ENCODE measurements at places on chromosomes 1 and 21.

- no peak for DNase-seq
Observed at GRCh38 chr1:208298593-208299269, 54.5 kb upstream of the PLXNA2 start.

GRCh38 chr1:81605023-81605422 is 195.7 kb upstream of the ADGRL2 start:
- DNase-seq: no peak

DNA sequence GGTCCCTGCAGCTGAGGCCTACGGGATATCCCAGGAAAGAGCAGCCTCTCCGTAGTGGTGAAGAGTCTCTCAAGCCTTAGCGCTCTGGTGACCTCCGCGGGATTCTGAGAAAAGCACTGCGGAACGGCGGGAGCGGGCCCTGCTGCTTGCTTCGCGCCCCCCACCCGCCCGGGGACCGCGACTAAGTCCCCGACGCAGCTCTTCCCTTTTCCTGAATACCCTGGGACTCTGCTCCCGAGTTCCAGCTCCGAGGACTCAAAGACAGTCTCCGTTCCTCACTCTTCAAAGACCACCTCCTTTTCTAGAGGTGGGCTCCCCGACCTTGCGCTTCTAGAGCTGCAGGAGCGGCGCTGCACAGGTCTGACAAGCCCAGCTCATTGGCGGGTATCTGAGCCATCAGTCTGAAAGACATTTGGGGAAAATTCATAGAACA is 3.6 kb upstream of the PRRX1 start:
- DNase-seq: no peak

DNA sequence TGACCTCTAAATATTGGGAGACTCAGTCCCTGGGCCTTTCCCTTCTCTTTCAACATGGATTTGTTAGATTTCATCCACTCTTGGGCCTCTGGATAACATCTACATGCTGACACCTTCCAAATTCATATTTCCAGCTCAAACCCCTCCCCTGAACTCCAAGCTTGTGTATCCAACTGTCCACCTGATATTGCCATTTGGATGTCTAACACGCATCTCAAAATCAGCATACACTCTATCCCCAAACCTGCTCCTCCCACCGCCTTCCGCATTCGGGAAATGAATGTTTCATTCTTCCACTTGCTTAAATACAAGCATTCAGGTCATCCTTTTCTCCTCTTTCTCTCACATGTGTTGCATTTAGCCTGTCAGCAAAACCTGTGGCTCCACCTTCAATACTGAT is 17.5 kb upstream of the KAZN start:
- DNase-seq: no peak

DNA sequence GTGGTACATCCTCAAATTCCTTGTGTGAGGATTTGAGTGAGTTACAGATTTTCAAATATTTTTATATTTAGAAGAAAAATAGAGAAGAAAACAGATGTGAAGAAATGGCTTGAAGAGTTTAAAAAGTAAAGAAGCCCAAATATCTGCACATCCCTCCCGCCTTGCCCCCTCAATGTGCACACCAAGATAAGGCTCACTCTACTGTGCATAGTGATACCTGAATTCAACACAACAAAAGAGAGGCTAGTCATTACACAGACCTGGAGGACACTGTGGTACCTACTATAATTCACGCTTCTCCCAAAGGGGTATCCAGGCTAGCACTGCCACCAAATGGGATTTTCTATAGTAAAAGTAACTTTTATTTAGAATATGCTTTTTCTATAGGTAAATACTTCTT is 44.0 kb upstream of the SYT2 start:
- no peak for DNase-seq

- no peak for DNase-seq
Observed at GRCh38 chr21:15752763-15753407, 23.1 kb downstream of the USP25 start.

DNA sequence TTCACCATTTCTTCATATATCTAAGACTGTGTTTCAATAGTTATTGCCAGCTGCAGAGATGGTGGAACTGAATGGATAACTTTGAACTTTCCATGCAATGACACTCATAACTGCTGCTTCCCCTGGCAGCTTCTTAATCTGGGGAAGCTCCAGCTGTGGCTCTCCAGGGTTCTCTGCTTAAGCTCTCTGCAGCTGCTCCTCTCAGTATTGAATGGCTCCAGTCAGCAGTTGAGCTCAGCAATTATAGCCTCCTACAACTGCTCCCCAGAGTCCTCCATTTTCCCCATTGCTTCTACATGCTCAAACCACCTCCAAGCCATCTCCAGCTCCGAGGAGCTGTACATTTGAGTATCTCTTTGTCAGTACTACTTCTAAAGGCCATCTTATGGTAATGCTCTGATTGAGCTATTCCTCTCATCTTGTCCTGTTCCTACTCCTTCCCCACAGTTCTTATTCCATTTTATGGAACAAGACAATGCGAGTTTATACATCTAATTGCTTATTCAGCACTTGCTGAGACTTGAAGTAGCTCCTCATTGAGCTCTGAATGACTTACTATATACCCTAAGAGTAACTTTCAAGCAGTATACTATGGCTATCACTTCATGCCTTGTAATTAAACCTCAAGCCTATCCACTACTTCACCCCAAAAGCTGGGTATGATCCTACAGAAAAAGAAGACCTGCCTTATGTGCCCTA is 362.4 kb downstream of the NEGR1 start:
- no peak for DNase-seq

DNA sequence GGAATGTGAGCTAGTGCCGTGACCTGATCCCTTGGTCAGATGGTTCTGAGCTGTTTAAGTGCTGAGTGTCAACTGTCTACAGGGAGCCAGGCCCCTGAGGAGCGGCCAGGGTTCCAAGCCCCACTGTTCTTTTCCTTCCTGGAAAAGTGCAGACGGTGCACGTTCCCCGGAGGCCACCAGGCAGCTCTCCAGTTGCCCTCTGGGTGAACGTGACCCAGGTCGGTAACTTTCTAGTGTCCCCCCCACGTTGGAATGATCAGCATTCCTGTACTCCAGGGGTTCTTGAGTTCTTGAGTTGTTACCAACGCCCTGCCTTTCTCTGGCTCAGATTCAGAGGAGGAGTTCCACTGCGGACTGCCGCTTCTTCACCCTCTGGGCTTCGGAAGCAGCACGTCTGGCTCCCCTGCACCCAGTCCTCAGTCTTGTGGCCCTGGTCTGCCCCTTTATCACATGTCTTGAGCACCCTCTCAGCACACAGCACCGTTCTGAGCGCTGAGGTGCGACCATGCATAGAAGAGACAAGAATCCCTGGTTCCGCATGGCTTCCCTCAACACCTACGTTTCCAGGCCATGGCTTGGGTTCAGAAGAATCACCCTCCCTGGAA is 131.5 kb downstream of the DHRS3 start:
- DNase-seq: no peak

- DNase-seq: no peak
Observed at GRCh38 chr1:246748006-246748405, 23.8 kb downstream of the SCCPDH start.

DNA sequence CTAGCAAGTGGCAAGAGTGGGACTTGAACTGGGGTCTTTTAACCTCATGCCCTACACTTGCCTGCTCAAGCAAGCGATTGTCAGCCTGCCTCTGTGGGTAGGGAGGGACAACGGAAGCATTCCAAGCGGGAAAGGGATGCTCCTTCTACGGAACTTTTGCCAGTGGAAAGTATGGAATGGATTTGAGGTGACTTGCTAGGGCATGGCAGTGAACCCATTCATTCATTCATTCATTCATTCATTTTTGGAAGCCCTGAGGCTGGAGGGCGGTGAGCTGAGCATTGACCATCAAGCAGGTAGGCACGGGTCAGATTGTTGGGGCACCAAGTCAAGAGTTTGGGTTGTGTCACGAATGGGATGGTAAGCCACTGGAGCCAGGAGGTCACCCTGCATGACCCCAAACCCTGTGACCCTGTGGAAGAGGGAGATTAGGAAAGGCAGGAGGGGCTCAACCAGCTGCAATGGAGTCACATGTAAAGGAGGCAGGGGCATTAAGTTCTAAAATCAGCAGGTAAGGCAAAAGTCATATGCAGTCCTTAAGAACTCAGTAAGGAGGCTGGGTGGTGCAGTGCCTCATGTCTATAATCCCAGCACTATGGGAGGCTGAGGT is 11.8 kb upstream of the CITED4 start:
- no peak for DNase-seq

DNA sequence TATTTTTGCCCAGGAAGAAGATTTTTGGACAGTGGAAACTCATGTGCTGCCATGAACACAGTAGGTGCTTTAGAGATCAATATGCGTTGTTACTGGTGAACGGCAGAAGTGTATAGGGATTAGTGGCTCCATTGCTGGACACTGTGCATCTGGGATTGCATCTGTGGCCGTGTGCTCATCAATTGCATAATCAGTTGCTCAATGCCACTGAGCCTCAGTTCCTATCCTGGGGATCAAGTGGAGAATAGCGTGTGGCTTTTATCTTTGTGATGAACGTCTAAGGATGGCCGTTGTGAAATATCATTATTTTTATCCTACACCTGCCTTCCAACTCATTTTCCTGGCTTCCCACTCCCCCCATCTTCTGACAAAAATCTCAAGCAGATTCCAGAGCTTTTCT is 5.4 kb downstream of the TNN start:
- DNase-seq: no peak

GRCh38 chr1:116243333-116244054 is 129.6 kb upstream of the ATP1A1 start:
- no peak for DNase-seq

GRCh38 chr1:2981388-2981787 is 39.9 kb upstream of the ACTRT2 start:
- DNase-seq: no peak

- no peak for DNase-seq
Observed at GRCh38 chr1:6287431-6287886, 26.6 kb upstream of the GPR153 start.

DNA sequence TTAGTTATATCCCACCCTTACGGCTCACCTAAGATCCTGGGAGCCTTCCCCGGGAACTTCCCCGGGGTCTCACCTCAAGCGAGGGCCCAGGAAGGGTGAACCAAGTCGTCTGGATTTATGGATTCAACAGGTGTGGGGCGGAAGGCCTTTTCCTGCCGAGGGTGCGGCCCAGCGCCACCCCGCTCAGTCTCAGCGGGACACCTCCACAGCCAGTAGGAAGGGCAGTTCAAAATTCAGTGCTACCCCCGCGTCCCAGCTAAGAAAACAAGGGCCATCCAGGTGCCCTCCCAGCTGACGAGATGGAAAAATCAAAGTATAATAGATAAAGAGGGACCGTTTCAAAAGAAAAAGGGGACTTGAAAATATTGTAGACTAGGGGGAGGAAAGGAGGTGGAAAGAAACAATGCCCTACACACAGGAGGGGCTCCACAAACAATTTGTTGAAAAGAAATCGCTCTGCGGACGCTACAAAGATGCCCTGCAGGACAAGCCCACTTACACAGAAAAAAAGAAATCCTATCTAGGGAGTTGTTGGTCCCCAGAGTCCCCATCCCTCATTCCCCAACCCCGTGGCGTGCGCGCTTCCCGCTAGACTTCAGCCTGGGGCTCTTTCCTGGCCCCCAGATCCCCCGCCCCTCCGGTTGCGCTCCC is 1.3 kb downstream of the SLC2A1 start:
- no peak for DNase-seq

- DNase-seq: peak; percentile 64
Observed at GRCh38 chr1:41714638-41715389, 203.9 kb downstream of the HIVEP3 start.

- DNase-seq: no peak
Observed at GRCh38 chr1:93712741-93713140, 31.1 kb upstream of the BCAR3 start.

- DNase-seq: no peak
Observed at GRCh38 chr1:24910751-24911650, 19.1 kb downstream of the RUNX3 start.

GRCh38 chr1:22330092-22330759 is 121.4 kb upstream of the ZBTB40 start:
- no peak for DNase-seq

DNA sequence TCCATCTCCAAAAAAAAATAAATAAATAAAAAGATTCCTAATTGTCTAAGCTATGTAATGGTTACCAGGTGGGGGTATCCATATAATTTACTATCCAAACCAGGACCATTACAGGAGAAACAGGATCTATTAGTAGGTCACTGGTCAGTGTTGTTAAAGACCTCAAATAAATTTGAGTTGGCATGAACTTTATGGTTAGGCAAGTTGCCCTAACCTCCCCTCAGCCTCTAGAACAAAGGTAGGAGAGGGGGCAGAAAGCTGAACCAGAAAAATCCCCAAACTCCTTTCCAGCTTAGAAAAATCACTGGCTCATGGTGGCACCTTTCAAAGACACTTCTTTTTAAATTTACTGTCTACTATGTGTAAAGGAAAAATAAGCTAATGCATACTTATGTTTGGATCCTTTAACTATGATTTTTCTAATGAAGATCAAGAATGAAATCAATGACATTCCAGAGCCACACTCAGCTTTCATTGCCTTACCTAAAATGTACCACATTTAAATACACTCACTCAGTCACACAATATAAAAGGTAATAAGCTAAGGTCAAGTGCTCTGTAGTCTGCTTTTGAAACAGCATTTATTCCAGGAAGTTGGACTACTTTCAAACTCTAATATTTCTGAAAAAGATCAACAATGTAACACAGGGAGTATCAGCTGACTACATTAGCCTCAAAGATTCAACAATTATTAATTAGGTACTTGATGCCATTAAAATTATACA is 13.8 kb downstream of the EIF4G3 start:
- no peak for DNase-seq

DNA sequence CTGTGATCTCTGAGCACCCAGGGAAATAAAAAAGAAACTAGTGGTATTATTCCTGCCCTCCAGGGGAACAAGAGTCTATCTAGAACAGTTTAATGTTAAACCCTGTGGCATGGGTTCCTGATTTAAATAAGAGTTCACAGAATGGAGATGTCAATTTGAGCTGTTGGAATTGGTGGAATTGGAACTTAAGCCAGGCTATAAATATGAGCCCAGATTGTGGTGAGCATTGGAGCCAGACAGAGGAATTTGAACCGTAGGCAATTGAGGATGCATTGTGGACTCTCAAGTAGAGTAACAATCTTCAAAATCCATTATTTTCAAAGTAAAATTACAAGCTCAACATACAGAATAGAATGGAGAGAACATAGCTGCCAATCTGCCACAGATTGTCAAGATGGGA is 98.2 kb downstream of the NEK7 start:
- no peak for DNase-seq

GRCh38 chr1:192170196-192170984 is 12.1 kb downstream of the RGS18 start:
- DNase-seq: no peak

GRCh38 chr1:44828841-44829440 is 14.1 kb downstream of the PTCH2 start:
- DNase-seq: no peak
